Activated effector memory CD4-positive, alpha-beta T cell treated with Interleukin-2 at 50 U/mL for 16 hours (primary cell): ENCODE measurements at places on chromosomes 2 and 18.

DNA sequence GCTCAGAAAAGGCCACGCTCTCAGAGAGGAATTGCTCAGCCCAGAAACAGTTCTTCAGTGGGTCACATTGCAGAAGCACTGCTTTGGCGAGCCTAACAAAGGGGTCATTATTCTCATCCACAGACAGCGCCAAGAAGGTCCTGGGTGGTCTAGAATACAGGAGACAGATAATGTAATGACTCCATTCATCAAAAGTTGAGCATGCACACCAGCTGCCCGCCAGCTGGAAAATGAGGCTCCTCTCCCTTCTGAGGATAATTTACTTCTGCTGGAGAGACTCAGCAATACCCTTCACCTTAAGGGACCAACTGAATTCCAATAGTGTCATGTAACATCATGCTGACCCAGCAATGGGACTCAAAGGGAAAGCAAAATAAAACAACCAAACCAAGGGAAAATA lies 79.9 kb downstream of the TRIB2 start:
- DNase-seq = no peak

GRCh38 chr2:441258-442022 lies 153.5 kb upstream of the ALKAL2 start:
- DNase-seq = no peak

DNA sequence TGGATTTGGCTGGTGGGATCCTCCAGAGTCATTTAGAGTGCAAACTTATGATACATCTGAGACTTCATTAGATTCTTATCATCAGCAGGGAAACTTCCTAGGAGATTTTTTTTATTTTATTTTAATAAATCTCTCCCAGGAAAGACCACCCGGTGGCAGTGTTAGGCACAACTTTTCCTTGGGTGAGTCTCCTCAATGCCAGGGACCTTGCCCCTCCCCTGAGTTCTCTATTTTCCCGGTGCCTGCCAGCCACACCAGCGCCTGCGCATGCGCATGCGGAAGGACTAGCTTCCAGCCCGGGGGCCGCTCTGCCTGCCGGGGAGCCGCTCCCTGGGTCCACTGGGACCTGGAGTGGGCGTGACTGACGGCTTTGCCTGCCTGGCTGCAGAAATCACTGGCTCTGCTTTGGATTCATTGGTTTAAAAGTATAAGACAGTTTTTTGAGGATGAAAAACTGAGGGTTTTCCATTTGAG lies 86.6 kb downstream of the TMEM182 start:
- DNase-seq = no peak

DNA sequence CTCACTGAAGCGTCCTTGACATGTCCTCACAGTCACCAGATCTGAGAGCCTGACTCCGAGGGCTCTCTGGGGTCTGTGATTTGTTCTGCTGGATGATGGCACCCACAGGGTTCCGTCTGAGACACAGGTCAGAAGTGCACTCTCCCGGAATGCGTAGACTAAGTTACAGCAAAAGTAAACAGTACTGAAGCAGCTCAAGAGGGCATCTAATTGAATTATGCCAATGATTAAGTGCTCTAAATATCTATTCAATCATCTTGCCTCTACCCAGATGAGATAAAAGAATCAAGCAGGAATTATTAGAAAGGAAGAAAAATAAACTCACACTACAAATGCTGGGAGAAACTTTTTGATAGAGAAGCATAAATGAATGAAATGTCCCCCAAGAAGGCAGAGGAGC lies 544.1 kb downstream of the SOX11 start:
- no peak for DNase-seq

GRCh38 chr2:96961210-96961950 lies 25.0 kb downstream of the FAM178B start:
- DNase-seq = no peak

GRCh38 chr2:49129034-49129433 lies 25.3 kb downstream of the FSHR start:
- DNase-seq = no peak

DNA sequence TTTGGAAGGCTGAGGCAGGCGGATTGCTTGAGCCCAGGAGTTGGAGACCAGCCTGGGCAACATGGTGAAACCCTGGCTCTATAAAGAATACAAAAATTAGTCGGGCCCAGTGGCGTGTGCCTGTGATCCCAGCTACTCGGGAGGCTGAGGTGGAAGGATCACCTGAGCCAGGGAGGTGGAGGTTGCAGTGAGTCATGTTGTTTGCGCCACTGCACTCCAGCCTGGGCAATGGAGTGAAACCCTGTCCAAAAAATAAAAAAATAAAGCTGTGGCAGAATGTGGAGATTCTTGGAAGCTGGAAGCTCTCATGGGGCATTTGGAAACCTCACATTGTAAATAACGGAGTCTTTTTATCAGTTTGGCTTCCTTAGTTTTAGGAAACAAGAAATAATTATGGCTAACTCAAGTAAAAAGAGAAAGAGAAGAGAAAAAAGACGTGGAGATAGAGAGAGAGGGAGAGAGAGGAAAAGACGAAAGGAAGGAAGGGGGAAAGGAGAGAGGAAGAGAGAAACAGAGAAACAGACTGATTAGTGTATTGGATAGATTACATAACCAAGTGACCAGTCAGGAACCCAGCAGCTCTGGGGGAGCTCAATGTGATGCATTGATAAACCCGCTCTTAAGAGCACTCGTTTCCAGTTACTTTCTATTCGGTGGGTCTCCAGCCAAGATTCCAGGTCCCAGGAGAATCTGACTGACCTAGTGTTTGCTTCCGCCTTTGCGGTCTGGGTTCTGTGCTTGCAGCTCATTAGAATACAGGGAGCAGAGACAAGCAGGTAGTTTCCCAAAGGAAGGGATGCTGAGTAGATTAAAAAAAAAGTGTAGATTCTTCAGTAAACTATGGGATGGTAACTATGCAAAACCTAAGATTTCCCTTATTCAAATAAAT lies 1.1 kb upstream of the SPAST start:
- no peak for DNase-seq

GRCh38 chr2:161796192-161796591 lies 172.0 kb downstream of the SLC4A10 start:
- no peak for DNase-seq

DNA sequence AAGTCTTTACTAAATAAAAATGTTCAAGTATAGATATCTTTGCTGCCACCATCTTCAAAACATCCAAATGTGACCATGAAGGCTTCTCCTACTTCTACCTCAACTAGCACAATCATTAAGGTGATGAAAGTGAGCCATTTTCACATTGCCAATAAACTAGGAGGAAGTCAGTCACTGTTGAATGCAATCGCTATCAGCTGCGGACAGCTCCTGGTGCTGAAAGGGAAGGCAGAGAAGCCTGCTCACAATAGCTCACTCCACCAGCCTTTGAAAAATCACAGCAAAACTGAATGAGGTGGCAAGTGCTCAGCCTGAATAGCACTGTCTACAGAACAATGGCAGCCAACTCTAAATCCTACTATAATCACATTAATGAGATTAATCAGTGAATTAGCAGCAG lies 2.2 kb downstream of the MYT1L start:
- DNase-seq = no peak

GRCh38 chr2:238093181-238094140 lies 6.7 kb upstream of the ESPNL start:
- DNase-seq = no peak

DNA sequence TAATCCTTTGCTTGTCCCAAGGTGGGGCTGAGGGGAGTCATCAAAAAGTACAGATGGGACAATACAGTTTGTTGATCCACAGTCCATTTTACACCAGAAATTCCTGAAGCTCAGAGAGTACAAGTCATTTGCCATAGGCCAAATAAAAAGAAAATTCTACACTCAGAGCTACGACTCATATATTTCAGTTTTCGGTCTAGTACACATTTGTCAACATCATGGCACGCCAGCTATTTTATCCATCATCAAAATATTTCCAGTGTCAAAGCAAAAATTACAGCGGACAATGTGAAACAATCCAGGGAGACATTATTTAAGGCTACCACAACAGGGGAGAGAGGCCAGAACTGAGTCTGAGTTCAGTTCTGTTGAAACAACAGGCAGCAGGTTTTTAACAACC lies 587.5 kb upstream of the DSEL start:
- DNase-seq = no peak

- no peak for DNase-seq
These were observed 66.1 kb downstream of the RBBP8 start for GRCh38 chr18:22999212-22999611.

DNA sequence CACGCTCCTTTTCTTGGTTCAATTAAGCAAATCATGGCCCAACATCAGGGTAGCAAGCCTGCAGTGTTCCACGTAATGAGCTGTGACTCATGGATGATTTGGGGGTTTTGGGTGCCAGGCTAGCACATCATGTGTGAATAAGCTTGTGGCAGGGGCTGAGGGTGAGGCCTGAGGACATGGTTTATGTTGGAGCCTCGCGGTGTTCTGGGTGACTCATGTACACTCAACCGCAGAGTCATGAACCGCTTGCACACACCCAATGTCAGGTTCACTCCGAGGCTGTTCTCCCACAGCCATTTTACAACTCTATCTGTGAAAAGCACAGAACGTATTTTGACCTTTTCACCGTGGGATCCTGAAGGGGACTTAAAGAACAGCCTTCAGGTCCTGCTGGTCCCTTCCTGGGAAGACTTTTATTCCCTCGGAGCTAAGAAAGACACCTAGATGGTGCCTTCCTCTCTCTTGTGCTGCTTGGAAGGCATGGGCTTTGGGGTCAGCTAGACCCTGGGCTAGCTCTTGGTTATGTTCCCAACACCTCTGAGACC lies 139.9 kb upstream of the ZEB2 start:
- peak; percentile 28 for DNase-seq

- no peak for DNase-seq
These were observed 24.8 kb upstream of the RPE start for GRCh38 chr2:209977386-209978239.

DNA sequence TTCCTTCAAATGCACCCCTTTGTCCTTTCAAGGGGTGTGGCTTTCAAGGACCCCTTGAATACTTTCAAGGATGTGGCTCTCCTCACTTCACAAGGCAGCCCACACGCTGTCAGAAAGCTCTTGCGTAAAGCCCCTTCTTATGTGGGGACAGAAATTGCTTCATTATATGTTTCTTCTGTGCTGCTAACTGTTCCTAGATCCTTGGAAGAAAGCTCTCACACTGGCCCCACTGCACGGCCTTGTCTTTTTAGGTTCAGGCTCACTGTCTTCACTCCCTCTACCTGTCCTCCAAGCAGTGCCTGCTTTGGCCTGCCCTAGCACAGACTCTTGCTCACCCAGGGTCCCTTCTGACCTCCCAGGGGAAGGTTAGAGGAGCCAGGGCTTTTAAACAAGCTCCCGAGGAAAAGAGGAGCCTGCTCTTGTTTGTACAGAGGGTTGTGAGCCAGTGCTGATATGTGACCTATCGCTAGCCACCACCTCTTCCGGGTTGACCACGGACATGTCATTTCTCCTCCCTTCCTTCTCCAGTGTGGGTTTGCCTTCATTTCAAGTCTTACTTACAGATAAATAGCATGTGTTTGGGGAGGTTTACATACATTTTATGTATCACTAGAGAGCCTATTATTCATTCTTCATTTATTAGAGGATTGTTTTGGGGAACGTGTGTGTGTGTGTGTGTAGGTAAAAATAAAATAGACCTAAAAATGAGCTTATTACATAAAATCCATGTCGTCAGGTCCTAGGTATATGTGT lies 94.7 kb downstream of the RTN4 start:
- no peak for DNase-seq

- no peak for DNase-seq
These were observed 104.7 kb downstream of the THADA start for GRCh38 chr2:43491065-43491639.

GRCh38 chr18:2087877-2088673 lies 483.2 kb downstream of the METTL4 start:
- DNase-seq = no peak

DNA sequence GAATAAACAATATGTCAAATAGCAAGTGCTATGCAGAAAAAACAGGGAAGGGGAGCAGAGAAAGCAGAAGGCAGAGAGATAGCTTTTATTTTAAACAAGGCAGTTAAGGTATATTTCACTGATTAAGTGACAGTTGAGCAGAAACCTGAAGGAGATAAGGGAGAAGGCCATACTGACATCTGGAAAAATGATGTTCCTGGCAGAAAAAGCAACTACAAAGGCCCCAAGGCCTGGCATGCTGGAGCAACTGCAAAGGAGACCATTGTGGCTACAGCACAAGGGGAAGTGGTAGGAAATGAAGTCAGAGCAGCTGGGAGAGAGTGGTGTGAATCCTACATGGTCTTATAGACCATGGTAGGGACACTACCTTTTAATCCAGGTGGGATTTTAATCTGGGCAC lies 8.9 kb upstream of the PCBP1 start:
- no peak for DNase-seq

GRCh38 chr2:86769838-86770237 lies 20.9 kb downstream of the CD8A start:
- no peak for DNase-seq

DNA sequence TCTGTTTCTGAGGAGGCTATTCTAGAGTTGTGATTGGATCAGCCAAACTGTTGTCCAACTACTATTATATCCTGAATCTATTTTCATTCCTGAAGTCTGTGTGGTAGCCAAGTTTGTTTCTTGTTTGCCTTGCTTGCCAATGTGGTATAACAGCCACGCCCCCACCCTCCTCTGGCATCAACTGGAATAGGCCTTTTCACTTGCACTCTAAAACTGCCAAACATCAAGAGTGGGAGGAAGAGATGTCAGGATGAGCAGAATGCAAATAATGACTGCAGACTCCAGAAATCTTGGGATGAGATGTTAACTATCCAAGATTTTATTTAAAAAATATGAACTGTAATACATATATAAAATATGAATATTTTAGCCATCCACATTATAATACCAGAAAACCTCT lies 246.1 kb downstream of the NRXN1 start:
- DNase-seq = no peak

- DNase-seq = no peak
These were observed at the start of gene RBM44 for GRCh38 chr2:237798236-237799059. Gene RBM44, plus strand, starts transcription at chr2:237798779. Its CDS starts 14,831 bp downstream, at chr2:237813610.

DNA sequence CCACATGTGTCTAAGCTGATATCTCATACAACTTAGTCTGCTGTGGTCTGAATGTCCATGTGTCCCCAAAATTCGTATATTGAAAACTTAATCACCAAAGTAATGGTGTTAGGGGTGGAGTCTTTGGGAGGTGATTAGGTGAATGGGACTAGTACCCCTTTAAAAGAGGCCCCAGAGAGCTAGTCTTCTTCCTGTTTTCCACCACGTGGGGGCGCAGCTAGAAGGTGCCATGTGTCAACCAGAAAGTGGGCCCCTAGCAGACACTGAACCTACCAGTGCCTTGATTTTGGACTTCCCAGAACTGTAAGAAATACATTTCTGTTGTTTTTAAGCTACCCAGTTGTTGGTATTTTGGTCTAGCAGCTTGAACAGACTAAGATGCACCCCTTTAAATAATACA lies 86.6 kb downstream of the ASB1 start:
- DNase-seq = no peak

GRCh38 chr2:216156822-216157221 lies 47.7 kb downstream of the XRCC5 start:
- no peak for DNase-seq
